ENCODE measurements at places on chromosomes 3 and 15.

DNA sequence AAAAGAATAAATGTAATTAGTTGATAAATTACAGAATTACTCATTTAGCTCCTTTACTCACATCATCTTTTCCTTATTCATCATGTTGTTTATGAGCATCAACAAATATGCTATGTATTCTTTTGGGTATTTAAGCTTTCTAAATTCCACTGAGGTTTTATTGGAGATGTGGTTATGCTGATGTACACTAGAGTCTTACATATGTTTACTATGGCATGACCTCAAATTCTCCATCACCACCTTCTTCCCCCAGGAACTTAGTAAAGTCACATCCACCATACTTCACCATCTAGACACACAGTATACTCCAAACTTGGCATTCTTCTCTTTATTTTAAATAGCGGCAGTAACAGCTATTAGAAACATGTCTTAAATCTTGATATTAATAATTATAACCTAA is 74.1 kb upstream of the MELTF start:
- no peak for DNase-seq

DNA sequence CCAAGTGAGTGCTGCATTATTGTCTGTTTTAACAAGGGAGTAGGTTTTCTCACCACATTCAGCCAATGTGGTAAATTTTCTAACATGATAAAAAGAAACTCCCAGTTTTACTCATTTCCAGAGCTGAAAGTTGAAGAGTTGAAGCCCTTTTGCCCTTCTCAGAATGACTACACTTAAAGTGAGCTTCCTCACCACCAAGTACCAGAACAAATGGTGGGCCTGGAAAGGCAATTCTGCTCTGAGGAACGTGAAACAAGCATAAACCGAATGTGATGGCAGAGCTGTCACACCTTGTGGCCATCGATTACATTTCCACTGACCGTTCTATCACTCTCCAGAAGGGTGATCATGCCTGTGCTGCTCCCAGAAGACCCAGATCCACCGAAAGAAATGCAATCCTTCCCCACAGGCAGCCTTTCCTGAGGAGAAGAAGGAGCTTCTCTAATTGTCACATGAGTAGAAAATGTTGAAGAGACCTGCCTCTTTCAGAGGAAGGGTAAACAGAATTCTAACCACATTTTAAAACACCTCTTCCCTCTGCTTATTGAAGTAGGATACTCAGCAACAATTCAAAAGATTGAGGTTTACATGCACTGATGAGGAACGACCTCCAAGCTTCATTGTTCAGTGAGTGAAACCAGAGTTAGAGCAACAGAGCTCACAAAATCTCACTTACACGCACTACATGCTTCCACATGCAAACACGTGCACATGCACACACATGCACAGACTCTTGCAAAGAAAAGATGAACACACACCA is 21.4 kb upstream of the CCR9 start:
- no peak for DNase-seq

- DNase-seq = no peak
Observed at GRCh38 chr3:186220911-186221645, 112.2 kb upstream of the ETV5 start.

- DNase-seq = no peak
Observed at GRCh38 chr15:88509321-88509720, 37.2 kb downstream of the DET1 start.

GRCh38 chr3:25593001-25593400 is 71.7 kb downstream of the TOP2B start:
- DNase-seq = no peak

DNA sequence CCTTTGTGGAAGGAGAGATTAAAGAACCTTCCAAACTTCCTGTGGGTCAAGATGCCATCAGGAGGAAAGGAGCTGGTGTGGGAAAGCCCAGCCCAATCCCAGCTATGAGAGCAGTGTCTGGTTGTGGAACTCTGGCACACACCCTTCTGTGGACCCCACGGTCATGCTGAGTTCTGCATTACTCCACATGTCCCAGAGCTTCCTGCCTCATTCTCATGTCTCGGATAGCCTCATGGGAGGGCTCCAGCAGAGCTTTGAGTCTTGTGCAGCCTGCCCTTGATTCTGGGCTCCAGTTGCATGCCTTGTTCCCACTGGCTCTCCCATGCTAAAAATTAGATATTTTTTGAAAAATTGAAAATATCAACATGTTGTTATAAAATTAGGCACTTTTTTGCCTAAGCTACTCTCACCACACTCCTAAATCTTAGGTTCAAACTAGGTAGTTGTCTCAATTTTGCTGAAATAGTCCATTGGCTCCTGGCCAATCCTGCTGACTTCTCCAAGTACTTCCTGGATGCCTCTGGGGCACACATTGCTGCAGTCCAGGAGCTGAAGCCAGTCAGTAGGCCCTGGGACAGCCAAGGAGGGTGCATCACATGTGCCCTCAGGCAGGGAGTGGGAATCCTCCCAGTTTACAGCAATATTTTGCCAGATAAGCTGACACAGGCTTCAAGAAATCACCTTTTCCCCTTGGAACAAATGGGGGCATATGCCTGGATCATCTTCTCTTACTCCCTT is 144.3 kb downstream of the EEFSEC start:
- no peak for DNase-seq

GRCh38 chr15:51837792-51838251 is 8.4 kb downstream of the TMOD3 start:
- DNase-seq = no peak

DNA sequence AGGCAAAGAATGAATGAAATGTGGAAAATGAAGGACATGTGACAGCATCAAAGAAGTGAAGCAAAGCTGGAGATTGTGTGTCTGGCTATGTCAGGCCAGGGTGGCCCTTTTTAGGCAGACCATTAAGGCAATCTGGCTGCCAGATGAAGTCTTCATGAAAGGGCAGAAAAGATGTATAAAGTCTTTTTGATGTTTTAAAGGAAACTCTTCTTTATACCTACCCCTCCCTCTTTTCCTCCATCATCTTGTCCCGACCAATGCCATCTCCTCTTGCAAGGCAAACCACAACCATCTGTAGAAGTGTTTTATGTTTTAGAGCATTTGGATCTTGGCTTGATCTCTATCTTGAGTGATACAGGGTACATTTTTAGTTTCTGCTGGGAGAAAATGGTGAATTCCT is 259.2 kb downstream of the LSAMP start:
- DNase-seq = no peak

- no peak for DNase-seq
Observed at GRCh38 chr3:23036728-23037127, 166.4 kb upstream of the UBE2E2 start.

- no peak for DNase-seq
Observed at GRCh38 chr3:54760201-54760600, 167.7 kb downstream of the LRTM1 start.

- DNase-seq = no peak
Observed at GRCh38 chr15:42994546-42994945, 74.0 kb upstream of the TTBK2 start.

- DNase-seq = no peak
Observed at GRCh38 chr3:38555149-38555840, 59.2 kb downstream of the EXOG start.

GRCh38 chr3:38609386-38610111 is 39.9 kb downstream of the SCN5A start:
- no peak for DNase-seq

GRCh38 chr3:46429671-46430070 is 22.6 kb downstream of the CCRL2 start:
- DNase-seq = no peak

GRCh38 chr15:78626381-78626995 is 5.7 kb upstream of the CHRNA3 start:
- no peak for DNase-seq

- DNase-seq = no peak
Observed at GRCh38 chr3:53318522-53318921, 28.8 kb downstream of the DCP1A start.

DNA sequence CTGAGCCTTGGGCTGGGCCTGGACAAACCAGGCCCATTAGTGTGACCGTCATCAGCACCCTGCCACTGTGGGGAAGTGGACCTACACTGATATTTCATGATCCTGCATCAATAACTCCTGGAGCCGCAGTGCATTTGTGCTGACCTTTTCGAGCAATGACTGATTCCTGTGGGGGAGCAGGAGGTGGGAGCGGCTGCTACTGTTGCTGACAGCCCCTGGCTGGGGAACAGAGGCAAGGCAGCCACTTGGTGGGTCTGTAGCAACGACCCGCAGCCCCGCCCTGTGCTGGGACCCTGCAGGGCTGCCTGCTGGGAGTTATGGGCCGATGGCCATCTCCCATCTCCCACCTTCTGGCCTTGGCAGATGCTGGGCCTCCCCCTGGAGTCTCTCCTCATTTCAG is 42.1 kb downstream of the CCDC33 start:
- no peak for DNase-seq

- no peak for DNase-seq
Observed at GRCh38 chr3:64131725-64132469, 93.4 kb downstream of the PRICKLE2 start.

GRCh38 chr3:196280689-196281440 is 6.7 kb downstream of the PCYT1A start:
- no peak for DNase-seq

- no peak for DNase-seq
Observed at GRCh38 chr15:23532024-23532423, 33.5 kb upstream of the MKRN3 start.

DNA sequence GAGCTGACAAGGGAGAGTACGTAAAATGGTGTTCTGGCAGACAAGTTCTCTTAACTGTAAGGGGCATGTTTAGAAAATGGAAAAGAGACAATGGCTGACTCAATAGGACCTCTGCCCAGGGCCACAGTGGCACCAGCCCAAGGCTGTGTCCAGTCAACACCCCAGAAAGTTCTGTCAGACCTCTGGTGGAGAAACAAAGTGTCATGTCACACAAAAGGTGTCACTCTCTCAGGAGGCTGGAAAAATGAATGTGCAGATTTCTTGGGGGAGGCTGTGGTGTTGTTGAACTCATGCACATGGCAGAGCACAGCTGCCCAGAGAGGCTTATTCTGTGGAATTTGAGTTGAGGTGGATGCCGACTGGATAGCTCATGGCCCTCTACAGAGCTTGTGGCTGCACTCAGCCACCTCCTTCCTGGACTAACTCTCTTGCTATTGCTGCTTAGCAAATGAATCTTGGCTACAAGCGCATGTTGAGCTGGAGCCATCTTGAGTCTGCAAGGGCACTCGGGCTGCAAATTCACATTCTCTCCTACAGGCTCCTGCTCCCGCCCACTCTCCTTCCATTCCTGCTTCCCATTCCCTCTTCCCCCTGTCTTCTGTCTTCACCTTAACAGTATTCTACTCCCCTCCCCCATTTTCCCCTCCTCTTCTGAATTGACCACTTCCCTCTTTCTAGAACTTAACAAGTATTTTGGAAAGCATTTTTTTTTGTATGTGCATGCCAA is 55.8 kb upstream of the SLC7A14 start:
- DNase-seq = no peak

- no peak for DNase-seq
Observed at GRCh38 chr3:168870892-168871291, 775.2 kb upstream of the GOLIM4 start.

DNA sequence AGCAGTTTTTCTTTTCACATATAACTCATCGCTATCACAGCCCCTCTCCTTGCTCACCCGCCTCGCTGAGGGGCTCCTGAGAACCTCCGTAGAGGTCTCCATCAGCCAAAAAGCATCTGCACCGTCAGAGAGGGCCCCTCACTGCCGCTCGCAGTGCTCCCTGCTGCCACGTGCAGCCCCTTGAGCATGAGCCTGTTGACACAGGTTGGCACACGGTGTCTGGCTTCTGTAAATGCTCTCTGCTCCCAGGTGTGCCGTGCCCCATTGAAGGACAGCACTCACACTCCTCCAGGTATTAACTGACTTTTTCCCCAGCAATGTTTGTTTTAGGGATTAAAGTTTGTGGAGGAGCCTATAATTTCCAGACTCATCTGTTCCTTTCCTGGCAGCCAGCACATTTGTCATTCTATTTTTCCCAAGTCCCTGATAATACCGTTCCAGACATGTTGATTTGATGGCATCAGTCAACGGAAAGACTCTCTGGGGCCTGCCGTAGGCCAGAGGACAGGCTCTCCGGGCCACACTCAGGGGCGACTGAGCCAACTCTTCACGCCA is 2.1 kb upstream of the FURIN start:
- DNase-seq = no peak

- no peak for DNase-seq
Observed at GRCh38 chr15:68441045-68441743, 9.2 kb upstream of the ITGA11 start.

DNA sequence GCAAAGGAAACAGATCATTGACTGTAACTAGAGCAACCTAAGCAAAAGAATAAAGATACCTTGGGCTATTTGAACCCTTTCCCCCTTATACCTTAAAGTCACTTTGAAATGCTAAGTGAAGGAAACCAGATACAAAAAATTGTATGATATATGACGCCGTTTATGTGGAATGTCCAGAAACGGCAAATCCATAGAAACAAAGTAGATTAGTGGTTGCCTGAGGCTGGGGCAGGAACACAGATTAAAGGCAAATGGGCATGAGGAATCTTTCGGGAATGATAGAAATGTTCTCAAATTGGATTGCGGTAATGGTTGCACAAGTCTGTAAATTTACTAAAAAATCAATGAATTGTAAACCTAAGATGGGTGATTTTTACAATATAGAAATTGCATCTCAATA is 160.1 kb upstream of the CCDC54 start:
- DNase-seq = no peak
